ENCODE measurements at places on chromosomes 3 and 15.
A peak's percentile ranks its signal among the peaks of the same experiment; 100 is the strongest.

GRCh38 chr3:118628704-118629341 lies 405.8 kb downstream of the IGSF11 start:
- DNase-seq, result peak; percentile 47

GRCh38 chr3:177278016-177278415 lies 80.7 kb upstream of the TBL1XR1 start:
- no peak for DNase-seq

GRCh38 chr3:15805756-15806266 lies 8.0 kb upstream of the ANKRD28 start:
- DNase-seq, result peak; percentile 71

GRCh38 chr3:71218508-71218907 lies 365.0 kb downstream of the FOXP1 start:
- DNase-seq, result no peak

DNA sequence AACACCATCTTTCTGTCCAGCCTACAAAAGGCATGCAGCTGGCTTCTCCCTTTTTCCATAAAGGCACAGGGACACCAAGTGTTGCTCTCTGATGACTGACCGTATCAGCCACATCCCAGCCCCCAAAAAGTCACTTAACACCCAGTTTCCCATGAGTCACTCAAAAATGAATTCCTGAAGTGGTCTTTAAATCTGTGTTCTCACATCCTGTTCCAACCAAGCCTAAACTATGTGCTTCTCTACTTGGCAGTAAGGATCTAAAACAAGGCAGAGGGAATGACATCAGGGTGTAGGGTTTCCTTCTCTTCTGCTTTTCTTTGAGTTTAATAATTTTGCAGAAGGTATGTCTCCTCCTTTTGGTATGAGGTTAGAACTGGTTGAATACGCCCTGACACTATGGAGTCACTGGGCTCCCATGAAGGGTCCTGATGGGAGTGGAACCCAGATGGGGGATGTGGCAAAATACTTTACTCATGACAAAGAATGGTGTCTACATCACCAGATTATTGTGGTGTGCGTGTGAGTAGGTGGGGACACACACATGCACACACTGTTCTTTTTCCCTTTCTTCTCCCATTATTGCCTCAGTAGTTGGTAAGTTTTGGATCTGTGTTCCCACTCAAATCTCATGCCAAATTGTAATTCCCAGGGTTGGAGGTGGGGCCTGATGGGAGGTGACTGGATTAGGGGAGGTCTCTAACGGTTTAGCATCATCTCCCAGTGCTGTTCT lies 35.6 kb upstream of the CCK start:
- DNase-seq, result peak; percentile 19

DNA sequence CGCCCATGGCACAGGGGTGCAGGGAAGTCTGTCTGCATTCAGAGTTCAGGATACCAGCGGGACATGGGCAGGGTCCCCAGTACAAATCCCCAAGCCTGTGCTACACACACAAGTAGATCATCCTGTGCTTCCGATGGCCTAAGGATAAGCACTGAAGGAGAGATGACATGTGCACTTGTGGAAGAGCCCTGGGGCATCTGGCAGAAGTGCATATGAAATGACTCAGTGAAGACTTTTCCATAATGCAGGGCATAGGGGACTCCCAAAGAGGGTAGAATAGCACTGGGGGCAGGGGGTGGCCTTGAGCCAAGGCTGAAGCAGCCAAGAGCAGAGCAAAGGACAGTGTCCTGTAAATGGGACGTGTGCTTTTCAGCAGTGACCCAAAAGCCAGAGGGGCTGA lies 22.9 kb downstream of the ADAMTS17 start:
- DNase-seq, result no peak

DNA sequence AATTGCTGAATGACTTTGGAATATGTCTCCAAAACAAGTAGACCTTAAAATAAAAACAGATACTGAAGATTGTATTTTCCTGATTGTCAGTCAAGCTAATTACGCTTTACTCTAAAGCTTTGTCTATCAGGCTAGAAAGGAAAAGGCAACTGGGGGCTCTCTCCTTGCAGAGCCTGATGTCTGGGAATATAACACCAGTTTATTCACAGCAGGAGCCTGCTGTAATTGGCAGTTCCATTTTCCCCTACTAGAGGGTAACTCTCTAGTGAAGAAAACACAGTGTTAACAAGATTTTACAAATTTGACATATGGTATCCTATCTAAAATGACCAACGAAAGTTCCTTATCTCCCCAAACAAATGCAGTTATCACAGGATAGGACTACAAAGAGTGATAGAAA lies 158.8 kb downstream of the PDZRN3 start:
- DNase-seq, result no peak

- DNase-seq, result no peak
Observed at GRCh38 chr3:64972793-64973192, 285.0 kb upstream of the ADAMTS9 start.

GRCh38 chr3:99686955-99687612 lies 48.7 kb downstream of the COL8A1 start:
- DNase-seq, result peak; percentile 65

GRCh38 chr15:99485992-99486370 lies 79.8 kb upstream of the MEF2A start:
- DNase-seq, result no peak

GRCh38 chr3:13673207-13673606 lies 124.3 kb downstream of the FBLN2 start:
- DNase-seq, result no peak

DNA sequence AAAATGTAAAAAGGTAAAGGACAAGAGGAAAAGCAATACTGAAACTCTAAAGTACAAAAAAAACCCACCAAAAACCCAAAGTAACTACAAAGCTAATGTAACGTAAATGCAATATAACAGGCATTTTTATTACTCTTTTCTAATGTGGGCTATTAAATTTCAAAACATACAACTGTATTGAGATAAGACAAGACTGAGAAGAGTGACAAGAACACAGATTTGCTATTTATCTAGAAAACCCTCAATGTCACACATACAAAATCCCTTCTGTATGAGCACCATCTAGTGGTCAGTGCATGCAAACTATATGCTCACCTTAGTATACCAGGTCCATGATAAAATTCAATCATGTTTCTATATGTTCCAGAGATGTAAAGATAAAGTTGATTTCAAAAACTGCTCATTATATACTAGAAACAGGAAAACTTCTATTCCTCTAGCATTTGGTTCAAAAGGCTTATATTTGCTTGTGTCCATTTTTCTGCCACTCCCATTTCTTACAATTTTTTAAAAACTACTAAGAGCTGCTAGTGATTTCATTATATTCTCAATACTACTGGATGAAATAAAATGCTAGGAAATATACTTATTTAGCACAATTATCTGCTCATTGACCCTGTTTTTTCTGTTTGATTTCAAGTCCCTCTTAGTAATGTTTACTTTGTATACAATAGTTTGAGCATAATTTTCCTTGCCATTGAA lies 111.4 kb downstream of the DLG1 start:
- peak; percentile 58 for DNase-seq

DNA sequence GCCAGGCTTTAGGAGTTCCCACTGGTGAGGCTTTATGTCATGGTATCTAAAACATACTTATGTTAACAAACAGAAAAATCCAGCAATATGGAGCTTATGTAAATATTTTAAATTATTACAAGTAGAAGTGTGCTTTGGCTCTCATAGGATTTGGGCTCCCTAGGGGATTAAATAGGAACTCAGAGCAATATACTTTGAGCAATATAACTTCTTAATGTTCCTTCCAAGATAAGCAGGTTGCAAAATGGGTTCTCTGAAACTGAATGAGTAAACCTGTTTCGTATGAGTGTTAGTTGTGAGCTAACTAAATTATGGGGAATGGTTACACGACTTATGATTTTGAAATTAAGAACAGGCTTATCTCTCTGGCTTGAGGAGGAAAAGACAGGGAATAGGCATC lies 366.1 kb upstream of the ZNF385D start:
- no peak for DNase-seq

DNA sequence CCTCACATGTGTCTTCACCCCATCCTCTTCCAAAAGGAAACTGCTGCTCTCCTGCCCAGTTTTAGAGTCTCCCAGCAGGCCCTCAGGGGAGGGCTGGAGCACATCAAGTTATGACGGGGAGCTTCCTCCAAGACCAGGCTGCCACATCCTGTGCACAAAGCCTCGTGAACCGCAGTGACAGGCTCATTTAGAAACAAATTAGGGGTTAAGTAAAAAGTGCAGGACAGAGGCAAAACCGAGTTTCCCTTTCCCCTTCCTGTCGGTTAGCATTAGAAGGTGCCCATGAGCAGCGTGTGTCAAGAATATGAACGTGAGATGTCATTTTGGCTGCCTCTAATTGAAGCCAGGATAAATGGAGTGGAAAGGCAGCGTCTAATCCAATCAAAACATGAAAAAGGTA lies 199.7 kb downstream of the ARRDC4 start:
- no peak for DNase-seq

DNA sequence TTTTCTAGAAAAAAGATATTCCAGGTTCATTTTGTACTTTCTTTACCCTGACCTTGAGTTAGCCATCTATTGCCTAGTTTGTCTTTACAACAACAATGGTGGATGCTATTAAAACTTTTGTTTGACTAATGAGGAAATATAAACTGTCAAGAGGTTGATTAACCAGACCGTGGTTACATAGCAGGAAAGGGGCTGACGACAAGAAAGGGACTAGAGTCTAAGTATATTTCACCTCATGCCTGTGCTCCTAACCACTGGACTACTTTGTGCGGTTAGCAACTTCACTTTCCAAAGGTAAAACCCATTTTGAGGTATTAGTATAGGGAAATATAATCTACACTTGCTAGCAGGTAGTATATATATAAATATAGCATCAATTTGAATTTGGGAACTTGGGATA lies 327.1 kb downstream of the SATB1 start:
- DNase-seq, result no peak
